NCI-H1694 (cell line): ENCODE measurements at places on chromosomes 7 and 10.

GRCh38 chr7:117458977-117459583, 20.7 kb upstream of the CFTR start:
- DNase-seq, result peak; percentile 21

DNA sequence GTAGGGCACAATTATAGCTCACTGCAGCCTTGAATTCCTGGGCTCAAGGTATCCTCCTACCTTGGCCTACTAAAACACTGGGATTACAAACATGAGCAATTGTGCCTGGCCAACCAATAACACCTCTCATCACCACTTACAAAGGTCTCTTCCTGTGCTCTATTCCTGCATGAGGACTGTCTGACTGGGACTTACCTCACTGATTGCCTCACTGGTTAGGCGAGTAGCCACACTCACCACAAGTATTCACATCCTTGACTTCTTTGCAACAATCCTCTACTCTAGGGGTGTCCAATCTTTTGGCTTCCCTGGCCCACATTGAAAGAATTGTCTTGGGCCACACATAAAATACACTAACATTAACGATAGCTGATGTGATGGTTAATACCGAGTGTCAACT, 22.6 kb upstream of the PDIA4 start:
- no peak for DNase-seq

DNA sequence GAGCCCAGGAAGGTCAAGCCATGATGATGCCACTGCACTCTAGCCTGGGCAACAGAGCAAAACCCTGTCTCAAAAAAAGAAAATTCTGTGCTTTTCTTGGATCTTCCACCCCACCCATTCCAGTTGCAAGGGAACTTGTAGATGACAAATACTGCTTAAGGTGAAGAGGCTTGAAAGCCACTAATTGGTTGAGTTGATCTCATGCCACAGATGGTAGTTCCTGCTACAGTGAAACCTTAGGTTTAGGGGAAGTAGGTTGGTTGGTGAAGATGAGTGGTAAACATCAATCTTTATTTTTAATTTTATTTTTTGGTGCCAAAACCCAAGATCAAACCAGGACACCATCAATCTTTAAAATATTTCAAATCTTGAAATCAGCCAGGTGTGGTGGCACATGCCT, 2.9 kb upstream of the GDI2 start:
- DNase-seq, result no peak

DNA sequence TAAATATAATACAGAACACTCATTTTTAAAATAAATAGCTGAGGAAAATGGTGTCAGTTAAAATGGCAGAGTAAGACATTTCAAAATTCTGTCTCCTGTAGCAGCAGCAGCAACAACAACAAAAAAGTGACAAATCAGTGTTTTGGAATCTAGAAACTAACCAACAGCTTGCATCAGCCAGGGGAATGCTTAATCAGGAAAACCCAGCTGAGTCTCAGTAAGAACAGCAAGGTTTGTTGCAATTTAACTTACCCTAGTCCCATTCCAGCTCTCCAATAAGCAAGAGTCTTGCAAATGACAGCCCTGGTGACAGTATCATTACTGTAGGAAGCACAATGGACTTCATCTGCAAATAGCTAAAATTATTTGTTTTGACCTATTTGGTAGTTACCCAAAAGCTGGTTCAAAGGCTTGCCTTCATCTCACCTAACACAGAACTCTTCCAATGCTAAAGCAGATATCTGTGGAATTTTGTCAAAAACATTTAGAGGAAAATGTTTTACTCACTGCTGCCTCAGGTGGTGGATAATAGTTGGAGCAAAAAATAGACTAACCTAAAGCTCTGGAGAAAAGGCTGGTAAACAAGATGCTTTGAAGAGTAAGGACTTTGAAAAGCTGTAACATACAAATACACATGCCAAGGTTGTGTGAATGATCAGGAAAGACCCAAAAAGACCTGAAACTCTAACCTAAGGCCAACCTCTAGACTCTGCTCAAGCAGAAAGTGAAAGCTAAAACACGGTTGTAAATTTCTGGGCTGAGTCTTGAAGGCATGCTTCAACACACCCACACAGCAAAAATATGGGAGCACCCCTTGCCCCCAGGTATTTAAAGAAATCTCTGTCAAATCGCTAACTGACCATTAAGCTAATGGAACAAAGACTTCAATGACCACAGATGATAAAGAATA, 9.9 kb upstream of the ARHGAP22 start:
- no peak for DNase-seq

GRCh38 chr7:117784315-117784714, 88.9 kb downstream of the CTTNBP2 start:
- DNase-seq, result peak; percentile 66

GRCh38 chr10:131920693-131921092, 19.9 kb downstream of the PPP2R2D start:
- DNase-seq, result no peak

GRCh38 chr7:42183547-42183946, 53.5 kb downstream of the GLI3 start:
- no peak for DNase-seq

DNA sequence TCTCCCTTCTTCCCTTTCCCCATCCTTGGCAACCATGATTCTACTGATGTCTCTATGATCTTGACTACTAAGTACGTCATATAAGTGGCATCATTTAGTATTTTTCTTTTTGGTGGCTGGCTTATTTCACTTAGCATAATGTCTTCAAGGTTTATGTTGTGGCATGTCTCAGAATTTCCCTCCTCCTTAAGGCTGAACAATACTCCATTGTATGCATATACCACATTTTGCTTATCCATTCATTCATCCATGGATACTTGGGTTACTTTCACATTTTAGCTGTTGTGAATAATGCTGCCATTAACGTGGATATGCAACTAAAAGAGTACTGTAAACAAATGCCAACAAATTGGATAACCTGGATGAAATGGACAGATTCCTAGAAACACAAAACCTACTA, 60.8 kb downstream of the BMPR1A start:
- no peak for DNase-seq

- DNase-seq, result no peak
Observed at GRCh38 chr10:48811461-48811860, 126.8 kb downstream of the WDFY4 start.

DNA sequence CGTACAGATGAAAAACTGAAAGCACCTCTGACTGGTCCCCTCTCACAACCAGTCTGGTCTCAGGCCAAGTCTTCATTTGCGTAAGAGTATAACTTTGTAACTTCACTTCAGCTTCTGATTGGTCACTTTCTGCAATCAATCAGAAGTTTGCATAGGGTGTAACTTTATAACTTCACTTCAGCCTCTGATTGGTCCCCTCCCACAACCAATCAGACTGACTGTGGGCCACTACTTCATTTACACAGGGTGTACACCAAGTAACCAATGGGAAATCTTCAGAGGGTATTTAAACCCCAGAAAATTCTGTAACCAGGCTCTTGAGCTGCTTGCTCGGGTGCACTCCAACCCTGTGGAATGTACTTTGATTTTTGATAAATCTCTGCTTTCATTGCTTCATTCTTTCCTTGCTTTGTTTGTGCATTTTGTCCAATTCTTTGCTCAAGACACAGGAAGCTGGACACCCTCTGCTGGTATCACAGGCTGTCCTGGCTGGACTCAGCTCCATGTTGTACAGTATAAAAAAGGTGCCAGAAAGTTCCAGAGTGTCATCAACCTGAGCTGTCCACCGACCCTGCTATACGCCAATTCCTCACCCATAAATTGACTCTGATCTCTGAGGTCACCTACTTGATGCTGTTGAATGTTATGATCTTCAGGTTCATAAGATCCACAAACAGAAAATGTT, 74.5 kb downstream of the COBL start:
- no peak for DNase-seq

DNA sequence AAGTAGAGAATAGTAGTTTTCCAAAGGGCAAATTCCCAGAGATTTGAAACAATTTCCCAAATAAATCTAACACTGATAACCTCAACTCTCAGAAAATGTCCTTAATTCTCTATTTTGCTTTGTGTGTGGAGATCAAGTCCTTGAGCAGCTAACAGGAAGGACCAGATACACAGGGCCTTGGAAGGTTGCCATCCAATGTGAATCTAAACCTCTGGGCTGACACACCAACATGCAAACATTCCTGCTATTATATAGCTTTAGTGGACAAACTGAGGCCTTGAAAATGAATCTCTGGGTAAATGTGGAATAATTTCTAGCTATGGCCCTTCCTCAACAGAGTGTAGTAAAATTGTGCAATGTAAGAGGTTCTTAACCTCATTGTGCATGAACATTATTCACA, 44.1 kb upstream of the PARD3 start:
- DNase-seq, result no peak

DNA sequence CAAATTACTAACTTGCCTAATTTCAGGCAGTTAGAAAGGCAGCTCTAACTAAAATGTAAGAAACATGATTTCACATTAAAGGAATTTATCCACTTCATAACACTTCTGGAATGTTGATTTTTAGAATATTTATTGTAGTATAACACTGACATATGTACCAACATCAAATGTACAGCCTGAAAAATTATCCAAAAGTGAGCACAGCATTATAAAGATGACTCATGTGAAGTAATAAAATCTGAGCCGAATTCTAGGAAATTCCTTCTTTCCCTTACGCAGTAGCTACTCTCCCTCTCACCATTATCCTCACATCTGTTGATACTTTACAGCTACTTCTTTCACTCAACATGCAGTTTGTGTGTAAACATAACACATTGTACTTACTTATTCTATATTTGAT, 610.6 kb downstream of the ZWINT start:
- no peak for DNase-seq

DNA sequence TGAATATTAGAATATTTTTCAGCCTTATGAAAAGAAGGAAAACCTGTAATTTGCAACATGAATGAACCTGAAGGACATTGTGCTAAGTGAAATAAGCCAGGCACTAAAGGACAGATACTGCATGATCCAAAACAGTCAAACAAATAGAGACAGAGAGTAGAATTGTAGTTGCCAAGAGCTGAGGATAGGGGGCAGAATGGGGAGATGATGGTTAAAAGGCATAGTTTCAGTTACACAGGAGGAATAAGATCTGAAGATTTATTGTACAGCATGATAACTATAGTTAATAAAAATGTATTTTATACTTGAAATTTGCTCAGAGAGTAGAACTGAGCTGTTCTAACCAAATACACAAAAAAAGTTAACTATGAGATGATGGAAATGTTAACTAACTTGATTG, 149.0 kb upstream of the TMEM106B start:
- DNase-seq, result no peak

- DNase-seq, result peak; percentile 99
Observed at GRCh38 chr7:94417901-94418300, 23.2 kb downstream of the COL1A2 start.

- DNase-seq, result no peak
Observed at GRCh38 chr10:120474956-120475355, 17.9 kb downstream of the PLPP4 start.

- DNase-seq, result no peak
Observed at GRCh38 chr10:120701381-120701780, 149.8 kb upstream of the WDR11 start.
